GM12865 (cell line): ENCODE measurements at places on chromosomes 7 and 10.

GRCh38 chr7:44264221-44264931, 61.0 kb downstream of the CAMK2B start:
- no peak for DNase-seq

DNA sequence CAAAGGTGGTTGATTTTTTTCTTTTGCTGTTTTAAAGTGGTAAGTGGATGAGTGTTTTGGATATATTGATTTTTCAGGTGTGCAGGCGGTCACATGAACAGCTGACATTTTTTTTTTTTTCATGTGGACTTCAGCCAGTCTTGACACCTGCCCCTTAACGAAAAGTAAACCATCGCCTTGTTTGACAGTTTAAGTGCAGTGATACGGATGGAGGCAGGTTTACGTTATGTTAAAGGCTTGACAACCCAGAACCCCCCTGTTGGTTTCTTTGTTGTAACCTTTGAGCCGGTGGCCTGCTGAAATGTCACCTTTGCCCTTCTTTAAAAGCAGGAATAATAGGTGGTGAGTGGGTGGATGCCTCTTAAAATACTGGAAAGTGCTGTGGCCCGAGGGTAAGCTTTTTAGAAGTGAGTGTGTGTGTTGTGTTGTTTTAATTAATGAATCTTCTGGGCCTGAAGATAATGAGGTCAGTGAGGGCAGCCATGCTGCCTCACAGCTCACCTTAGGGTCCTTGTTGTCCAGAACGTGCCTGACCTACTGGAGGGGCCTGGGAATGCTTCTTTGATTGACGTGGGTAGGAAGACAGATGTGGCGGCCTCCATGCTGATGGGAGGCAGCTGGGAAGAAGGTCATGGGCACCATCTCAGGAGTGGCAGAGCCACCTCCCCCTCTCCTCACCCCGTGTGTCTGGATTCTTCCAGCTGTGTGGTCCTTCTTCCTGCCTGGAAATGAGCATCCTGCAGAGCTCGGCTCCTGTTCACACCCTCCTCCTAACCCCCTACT, 69.8 kb downstream of the TCF7L2 start:
- DNase-seq: no peak

GRCh38 chr7:117066668-117067067, 113.4 kb downstream of the ST7 start:
- DNase-seq: no peak

GRCh38 chr7:28802450-28802849, 155.7 kb downstream of the TRIL start:
- DNase-seq: no peak

- DNase-seq: no peak
Measured at GRCh38 chr7:98777051-98777450, 92.8 kb downstream of the TMEM130 start.

- no peak for DNase-seq
Measured at GRCh38 chr7:69502358-69502757, 95.9 kb upstream of the AUTS2 start.

GRCh38 chr10:71809628-71810027, 36.3 kb upstream of the VSIR start:
- no peak for DNase-seq

DNA sequence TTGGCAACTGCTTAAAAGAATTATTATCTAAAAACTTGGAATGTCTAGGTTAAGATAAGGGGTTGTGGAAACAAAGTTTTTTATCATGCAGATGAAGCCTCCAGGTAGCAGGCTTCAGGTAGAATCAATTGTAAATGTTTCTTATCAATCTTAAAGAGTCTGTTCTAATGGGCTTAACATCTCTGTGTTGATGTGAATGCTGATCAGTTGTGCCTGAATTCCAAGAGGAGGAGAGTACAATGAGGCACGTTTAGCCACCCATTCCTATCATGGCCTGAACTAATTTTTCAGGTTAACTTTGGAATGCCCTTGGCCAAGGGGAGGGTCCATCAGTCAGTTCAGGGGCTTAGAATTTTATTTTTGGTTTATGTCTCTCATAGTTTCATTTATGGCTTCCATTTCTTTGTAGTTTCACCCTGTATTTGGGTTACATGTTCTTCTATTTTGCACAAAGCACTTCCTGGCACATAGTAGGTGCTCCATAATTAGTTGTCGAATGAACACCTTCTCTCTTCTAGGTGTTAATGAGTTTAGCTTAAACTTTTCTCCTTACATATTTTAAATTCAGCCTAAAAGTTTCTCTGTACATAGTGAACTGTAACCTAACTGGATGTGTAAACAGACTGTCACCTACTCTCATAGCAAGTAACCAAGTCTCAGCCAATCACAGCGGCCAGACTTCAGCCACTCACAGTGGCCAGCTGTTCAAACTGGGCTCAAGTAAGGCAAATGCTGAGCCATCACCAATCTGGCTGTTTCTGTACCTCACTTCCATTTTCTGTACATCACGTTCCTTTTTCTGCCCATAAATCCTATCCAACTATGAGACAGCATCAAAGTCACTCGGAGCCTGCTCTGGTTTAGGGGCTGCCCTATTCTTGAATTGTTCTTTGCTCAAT, 34.7 kb downstream of the ALOX5 start:
- DNase-seq: no peak

- DNase-seq: no peak
Measured at GRCh38 chr10:122163174-122164022, 107.7 kb upstream of the BTBD16 start.

- no peak for DNase-seq
Measured at GRCh38 chr10:63114031-63114814, 18.9 kb upstream of the NRBF2 start.

DNA sequence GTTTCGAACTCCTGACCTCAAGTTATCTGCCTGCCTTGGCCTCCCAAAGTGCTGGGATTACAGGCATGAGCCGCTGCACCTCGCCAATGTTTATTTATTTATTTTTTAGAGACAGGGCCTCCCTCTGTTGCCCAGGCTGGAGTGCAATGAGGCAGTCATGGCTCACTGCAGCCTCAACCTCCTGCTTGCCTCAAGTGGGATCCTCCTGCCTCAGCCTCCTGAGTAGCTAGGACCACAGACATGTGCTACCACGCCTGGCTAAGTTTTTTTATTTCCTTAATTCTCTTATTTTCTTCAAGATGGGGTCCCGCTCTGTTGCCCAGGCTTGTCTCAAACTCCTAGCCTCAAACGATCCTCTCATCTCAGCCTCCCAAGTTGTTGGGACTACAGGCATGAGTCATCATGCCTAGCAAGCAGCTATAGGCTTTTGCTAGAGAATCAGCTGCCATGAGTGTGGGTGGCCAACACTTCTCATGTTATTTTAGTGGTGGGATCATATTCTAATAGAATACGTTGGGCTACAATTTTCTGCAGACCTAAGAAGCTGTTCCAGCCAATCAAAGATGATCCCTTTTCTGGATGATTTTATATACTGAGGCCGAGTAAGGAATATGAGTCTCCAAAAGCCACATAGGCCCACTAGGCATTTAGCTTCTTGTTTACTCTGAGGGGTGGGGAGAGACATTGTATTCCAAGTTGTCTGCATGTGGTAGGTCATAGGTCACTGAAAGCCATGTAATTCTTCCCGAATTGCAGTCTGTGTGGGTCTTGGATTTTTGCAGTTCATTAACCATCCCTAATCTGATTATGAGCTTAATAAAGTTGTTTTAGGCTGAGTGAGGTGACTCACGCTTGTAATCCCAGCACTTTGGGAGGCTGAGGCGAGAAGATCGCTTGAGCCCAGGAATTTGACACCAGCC, 7.6 kb upstream of the TMEM248 start:
- no peak for DNase-seq

- peak; percentile 67 for DNase-seq
Measured at GRCh38 chr7:95470452-95470851, 15.3 kb upstream of the ASB4 start.

DNA sequence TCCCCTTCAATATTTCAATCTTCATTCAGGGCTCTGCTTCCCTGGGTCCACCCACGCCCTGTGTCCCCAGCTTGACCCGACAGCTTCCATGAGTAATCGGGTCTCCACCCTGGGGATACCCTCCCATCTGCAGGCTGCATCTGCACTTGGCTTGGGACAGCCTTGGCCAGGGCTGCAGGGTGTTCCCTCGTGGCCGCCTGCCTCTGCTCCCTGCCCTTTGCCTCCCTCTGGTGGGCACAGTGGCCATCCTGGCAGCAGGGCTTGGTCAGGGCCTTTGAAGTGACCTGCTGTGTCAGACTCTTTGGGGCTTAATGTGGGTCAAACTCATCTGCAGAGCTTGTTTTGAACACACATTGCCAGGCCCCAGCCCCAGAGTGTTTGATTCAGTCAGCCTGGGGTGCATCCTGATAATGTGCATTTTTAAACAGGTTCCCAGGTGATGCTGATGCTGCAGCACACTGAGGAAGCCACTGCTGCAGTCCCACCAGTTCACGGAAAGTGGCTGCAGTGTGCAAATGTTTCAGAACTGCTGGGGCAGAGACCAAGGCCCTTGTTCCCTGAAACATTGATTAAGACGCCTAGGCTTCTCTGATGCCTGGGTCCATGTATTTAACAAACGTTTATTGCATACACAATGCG, 80.7 kb upstream of the SEC61G start:
- DNase-seq: peak; percentile 22

- DNase-seq: no peak
Measured at GRCh38 chr7:117319181-117319580, 3.7 kb downstream of the WNT2 start.

- DNase-seq: no peak
Measured at GRCh38 chr7:148241700-148242293, 348.8 kb upstream of the C7orf33 start.

DNA sequence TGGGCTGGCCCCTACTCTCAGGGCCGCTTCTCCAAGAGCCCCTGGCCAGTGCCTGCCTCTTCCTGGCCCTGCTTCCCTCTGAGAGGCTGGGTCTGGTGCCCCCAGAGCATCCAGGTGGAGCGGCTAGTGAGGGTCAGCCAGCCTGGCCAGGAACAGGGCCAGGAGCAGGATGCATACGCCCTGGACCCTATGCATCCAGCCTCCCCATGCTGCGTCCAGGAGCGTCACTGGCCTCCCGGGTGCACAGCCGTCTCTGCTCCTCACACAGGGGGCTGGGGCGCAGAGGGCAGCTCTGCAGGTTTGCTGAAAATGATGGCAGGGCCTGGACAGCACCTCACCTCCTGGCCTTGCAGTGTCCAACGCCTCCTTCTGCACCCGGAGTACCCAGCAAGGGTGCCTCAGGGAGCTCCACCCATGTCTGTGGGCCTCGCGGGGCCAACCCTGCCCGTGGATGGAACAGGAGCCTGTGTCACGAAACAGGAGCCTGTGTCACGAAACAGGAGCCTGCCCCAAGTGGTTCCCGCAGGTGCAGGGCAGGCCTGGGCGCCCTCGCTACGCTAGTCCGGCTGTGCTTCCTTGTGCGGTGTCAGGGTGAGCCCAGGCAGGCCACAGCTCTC, 246.2 kb upstream of the PPP2R2D start:
- no peak for DNase-seq

- no peak for DNase-seq
Measured at GRCh38 chr7:84372712-84373111, 178.1 kb upstream of the SEMA3A start.

DNA sequence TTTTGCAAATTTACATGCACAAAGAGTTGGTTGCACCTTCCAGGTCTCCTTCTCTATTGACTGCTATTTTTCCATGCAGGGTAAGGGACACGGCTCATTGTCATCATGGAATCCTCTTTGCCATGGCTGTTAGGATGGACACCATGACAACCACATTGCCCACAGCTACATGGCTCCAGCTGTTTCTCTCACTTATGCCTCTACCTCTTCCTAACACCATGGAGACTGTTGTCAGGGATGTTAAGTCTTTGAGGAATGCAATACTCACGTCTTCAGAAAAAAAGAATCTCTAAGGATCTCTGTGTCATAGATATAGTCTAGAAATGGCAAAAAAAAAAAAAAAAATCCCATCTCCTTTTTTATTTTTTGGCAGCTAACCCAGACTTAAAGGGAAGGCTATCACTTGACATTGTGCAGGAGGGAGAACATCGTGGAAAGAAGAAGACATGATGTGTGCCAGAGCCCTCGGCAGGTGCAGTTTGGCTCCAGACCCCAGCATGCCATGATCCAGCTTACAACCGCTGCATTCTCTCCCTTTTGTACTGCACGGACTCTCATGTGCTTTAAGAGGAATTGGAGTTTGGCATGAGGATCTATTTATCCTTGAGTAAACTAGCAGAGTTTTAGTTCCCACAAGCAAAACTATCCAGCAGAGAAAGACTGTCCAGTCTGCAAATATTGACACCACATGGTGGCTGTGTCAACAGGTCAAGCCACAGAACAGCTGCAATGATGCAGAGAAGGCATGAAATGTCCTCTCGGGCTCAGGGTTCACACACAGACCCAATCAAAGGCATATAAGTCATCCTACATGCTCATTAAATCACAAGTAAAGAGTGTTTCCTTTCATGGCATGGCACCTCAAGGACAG, 70.8 kb downstream of the FRMD4A start:
- no peak for DNase-seq

DNA sequence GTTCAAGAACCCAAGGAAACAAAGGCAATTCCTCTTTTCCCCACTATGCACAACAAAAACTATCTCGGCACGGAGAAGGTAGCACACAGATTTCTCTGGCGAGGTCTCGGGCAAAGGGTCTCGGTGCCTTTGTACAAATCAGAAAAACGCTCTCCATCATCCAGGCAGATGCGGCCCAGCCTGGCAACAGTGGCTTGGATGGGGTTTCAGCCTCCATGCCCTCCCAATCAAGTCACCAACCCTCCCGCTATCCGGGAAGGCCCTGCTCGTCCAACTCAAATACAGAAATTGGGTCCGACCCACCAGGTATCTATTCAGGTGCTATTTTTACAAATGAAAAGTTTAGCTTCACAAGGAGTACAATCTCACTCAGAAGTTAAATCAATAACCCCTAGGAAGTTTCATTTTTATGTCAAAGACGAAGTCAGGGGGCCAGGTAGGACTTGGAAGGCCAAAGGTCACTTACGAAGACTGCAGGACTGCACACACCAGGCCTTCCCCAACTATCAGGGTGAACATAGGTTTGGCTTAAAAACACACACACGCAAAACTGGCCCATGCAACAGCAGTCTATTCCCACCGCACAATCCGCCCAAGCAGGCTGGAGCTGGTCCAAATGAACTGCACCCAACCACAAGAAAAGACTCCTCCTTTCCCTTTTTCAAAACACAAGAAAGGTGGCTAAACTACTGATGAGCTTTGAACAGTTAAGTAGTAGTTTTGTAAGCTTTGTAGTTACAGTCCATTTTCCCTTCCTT, 43.0 kb downstream of the GNA12 start:
- DNase-seq: no peak

- DNase-seq: no peak
Measured at GRCh38 chr7:7946486-7946885, 22.1 kb upstream of the GLCCI1 start.

- peak; percentile 87 for DNase-seq
Measured at GRCh38 chr10:44008270-44008916, 359.7 kb upstream of the ZNF32 start.

GRCh38 chr10:12869427-12869826, 132.1 kb downstream of the CCDC3 start:
- no peak for DNase-seq

- no peak for DNase-seq
Measured at GRCh38 chr7:78787854-78788253, 665.6 kb downstream of the MAGI2 start.
